ENCODE measurements at places on chromosomes 12 and 14.

GRCh38 chr12:60035835-60036234 lies 440.0 kb downstream of the SLC16A7 start:
- DNase-seq, result no peak

GRCh38 chr14:34484726-34485125 lies 22.7 kb upstream of the SPTSSA start:
- DNase-seq, result no peak

GRCh38 chr12:20656600-20656999 lies 38.5 kb upstream of the SLCO1C1 start:
- DNase-seq, result no peak

GRCh38 chr12:10033783-10034545 lies 3.5 kb downstream of the CLEC9A start:
- DNase-seq, result no peak
